ENCODE measurements at places on chromosomes 7 and 10.

- DNase-seq: no peak
Measured at GRCh38 chr10:29826221-29826620, 191.4 kb upstream of the SVIL start.

- peak; percentile 57 for DNase-seq
Measured at GRCh38 chr7:1898628-1899185, 228.6 kb downstream of the ELFN1 start.

DNA sequence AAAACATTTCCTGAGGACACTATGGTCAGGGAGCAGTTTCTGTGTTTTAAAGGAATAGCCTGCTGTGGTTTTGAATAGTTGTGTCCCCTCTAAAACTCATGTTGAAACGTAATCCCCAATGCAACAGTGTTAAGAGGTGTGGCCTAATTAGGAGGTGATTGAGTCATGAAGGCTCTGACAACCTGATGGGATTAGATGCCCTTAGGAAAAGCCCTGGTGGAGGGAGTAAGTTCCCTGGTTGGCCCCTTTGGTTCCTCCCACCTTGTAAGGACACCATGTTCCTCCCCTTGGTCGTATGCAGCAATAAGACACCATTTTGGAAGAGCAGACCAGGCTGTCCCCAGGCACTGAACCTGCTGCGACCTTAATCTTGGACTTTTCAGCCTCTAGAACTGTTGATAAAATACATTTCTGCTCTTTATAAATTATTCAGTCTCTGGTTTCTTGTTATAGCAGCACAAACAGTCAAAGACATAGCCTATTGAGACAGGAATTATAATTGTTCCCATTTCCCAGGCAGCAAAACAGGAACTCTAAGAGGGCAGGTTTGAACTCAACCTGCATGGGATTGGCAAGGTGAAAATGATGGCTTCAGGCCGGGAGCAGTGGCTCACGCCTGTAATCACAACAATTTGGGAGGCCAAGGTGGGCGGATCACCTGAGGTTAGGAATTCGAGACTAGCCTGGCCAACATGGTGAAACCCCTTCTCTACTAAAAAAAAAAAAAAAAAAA, 20.5 kb upstream of the TNS3 start:
- no peak for DNase-seq

DNA sequence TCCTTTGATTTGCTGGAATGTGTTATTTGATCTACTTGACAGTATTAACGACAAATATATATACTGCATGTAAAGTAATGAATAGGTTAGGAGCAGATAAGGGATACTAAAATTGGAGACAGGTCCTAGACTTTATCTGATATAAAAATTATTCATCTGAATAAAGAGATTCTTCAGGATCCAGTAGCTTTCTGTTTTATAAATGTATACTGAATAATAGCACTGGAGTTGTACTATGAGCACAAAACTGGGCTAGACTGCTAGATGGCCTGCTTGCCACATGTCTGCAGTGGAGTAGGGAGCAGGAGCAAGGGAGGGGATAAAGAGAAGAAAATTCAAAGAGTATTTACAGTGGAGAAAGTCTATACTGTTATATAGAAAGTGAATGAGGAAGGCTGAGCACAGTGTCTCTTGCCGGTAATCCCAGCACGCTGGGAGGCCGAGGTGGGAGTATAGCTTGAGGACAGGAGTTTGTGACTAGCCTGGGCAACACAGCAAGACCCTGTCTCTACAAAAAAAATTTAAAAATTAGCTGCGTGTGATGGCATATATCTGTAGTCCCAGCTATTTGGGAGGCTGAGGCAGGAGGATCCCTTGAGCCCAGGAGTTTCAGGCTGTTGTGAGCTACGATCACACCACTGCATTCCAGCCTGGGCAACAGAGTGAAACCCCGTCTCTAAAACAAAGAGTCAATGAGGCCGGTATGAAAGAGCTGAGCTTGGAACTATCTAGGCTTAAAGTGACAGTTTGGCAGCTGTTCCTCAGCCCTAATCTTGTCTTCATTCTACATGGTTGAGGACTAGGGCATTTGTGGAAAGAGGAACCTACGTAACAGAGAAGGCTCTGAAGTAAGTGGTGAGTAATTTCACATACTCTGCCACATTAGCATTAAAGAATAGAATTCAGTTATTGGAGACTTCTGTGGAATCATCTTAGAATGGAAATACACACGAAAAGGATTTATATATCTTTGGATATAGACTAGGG, 41.8 kb downstream of the CD36 start:
- DNase-seq: no peak

GRCh38 chr7:67311901-67312300, 315.3 kb downstream of the TYW1 start:
- no peak for DNase-seq

DNA sequence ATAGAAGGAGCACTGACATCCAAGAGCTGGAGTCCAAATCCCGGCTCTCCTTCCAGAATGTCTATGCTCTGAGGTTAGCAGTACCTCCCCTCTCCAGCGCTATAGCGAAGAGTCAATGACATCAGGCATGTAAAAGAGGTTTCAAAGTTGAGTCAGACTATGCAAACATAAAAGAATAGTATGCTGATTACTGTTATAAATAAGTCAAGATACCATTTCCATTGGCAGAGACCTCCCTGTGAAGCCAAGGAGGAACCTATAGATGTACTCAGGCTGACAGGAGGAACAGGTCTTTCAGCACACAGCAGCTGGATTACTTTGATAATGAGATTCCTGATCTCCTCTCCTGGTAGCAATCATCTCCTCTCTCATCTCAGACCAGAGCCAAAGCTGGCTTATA, 103.9 kb upstream of the EFCAB10 start:
- DNase-seq: no peak

DNA sequence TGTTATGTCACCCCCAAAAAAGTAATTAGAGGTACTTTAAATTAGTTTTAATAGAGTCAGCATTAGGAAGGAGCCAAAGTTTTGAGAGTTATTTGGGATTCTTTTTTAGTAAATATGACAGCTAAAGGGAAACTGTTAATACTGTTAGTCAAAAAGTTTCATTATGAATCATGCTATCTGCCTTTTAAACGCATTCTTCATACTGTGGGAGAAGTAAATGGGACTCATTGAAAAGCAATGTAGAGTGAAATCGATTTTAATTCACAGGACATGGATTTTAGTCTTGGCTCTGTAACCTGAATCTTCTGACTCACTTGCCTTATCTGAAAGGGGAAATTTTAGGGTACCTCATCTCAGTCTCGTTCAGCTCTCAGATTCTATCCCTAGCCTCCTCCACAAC, 105.1 kb downstream of the AASS start:
- no peak for DNase-seq

DNA sequence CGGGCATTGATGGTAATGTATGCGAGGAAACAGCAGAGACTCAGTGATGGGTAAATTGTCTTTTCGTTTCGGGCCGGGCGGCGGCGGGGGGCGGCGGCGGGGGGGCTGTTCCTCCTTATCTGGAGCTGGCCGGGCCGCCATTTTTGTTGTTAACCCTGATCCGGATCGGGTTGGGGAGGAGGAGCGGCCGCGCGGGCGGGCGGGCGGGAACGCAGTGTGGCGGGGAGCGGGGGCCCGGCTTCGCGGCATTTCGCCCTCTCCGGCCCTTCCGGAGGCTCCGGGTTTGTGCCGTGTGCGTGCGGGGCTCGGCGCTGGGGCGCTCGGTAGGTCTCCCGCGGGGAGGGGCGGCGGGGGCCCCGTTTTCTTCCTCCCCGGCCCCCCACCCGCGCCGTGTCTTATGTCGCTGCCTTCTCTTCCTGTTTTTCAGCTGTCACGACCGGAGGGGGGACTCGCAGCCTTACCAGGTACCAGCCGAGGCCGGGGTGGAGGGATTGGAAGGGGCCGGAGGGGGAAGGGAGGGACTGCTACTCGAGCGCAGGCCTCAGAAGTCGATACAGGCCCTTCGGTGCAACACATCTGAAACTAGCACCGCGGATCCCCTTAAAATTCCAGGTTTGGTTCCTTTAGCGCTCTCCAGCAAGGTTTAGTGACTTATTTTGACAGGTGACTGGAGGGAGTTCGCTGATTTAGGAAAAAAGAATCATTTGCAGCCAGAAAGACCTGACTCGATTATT, 820 bp downstream of the WAC start:
- peak; percentile 75 for DNase-seq

DNA sequence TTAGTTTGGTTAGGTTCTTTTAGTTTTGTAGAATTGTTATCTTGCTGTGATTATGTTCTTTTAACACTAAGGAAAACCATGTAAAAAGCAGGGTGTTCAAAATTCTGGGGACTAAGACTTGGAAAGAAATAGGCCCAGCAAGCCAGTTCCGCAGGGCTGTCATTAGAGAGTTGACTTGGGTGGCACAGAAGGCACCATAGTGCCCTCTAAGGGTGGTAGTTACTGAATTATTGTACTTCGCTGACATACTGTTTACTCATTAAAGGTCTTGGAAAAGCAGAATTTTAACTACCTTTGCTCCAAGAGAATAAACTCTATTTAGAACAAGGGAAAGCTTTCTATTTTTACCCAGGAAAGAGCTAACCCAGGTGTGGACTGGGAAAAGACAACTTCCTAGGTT, 86.5 kb downstream of the OTUD1 start:
- no peak for DNase-seq

- no peak for DNase-seq
Measured at GRCh38 chr7:116340943-116341907, 130.9 kb downstream of the TES start.

DNA sequence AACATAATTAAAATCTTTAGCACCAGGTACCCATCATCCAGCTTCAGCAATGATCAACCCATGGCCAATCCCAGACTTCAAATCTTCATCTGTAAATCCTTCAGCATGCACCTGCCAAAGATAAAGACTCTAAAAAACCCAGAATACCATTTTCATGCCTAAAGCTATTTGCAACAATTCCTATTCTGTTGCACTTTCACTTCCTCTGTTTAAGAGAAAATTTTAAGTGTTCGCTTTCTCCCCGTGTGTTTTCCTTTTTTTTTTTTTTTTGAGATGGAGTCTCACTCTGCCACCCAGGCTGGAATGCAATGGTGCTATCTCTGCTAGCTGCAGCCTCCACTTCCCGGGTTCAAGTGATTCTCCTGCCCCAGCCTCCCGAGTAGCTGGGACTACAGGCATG, 31.8 kb upstream of the HTR5A start:
- no peak for DNase-seq

- DNase-seq: no peak
Measured at GRCh38 chr10:10178476-10178875, 839.2 kb upstream of the CELF2 start.

- no peak for DNase-seq
Measured at GRCh38 chr7:33886149-33886623, 19.2 kb upstream of the BMPER start.

Data from RWPE2 (cell line).